Activated CD4-positive, alpha-beta T cell treated with anti-CD3 and anti-CD28 coated beads, Interleukin-2, amount 10 ng/mL, durations not matched to agents 24 days and 14 days (primary cell): ENCODE measurements at places on chromosomes 3 and 15.

DNA sequence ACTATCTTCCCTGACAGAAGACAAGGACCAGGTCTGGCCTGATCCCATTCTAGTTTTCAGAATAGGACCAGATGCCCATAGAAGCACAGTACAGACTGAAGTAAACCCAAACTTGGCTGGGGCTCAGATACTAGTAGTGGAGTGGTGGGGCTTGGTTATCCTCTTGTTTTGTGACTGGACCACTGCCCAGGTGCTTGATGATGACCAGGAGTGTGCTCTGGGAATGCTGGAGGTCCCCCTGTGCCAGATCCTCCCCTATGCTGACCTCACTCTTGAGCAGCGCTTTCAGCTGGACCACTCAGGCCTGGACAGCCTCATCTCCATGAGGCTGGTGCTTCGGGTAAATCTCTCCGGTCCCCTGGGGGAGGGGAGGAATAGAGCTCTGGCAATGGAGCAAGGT is 36.3 kb downstream of the ESYT3 start:
- DNase-seq = no peak

DNA sequence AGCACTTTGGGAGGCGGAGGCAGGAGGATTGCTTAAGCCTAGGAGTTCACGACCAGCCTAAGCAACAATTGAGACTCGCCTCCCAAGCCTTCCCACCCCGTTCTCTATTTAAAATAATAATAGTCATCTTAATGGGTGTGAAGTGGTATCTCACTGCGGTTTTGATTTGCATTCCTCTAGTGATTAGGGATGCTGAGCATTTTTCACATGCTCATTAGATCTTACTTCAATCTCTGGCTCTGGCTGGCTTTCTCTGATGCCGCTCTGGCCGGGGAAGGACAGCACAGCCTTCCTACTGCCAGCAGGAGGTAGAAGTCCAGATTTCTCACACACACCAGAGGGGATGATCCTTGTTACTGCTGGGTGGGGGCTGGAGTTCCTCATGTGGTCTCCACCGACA is 7.4 kb upstream of the EIF4A2 start:
- DNase-seq = no peak

- DNase-seq = no peak
Measured at GRCh38 chr15:40911141-40911540, 16.9 kb downstream of the VPS18 start.

DNA sequence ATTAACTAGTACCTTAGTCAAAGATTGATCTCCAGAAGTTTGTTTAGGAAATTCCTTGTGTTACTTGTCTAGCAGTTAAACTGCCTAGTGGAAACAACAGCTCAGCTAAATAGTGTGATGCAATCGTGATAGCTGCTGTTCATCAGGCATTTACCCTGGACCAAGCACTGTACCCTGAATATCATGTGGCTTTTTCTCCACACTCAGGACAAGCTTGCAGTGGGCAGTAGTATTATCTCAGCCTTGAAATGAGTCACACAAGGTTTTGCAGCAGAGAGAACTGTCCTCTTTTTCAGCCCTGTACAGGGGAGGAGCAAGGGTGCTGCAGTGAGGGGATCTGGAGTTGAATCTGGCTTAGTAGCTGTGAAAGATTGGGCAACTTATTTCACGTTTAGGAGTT is 208.4 kb downstream of the TP63 start:
- no peak for DNase-seq

GRCh38 chr3:115598216-115598615 is 25.1 kb upstream of the GAP43 start:
- no peak for DNase-seq

DNA sequence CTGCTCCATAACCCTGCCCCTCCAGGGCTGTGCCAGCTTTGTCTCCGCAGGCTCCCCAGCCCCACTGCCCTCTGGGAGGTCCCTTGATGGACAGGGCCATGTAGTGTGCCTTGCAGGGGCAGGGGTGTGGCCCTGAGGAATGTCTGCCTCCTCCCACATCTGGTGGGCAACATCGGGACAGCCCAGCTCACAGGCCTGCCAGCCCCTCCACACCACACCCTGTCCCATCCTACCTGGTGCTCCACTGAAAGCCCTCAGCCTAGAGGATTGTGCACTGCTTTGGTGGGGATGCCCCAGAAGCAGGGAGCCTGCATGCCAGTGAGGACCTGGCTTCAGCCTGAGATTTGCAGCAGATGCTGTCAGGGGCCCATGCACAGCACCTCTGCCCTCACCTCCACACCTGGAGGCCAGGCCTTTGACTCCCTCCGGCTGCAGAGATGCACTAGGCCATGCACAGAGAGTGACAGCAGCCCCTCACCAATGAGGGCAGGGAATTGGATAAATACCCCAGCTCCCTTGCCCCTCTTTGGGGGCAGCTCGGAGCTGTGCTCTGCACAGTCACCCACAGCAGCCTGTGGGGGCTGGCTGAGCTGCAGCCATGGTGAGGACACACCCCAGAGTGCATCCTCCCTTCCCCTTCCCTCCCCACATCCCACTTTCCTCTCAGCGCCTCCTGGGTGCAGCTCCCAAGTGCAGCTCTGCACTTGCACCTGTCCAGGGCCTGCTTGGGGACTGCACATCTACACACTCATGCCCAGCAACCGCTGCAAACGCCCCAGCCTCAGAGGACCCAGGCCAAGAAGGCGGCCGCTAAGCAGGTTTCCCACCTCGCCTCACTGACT is 2.7 kb downstream of the C3orf22 start:
- DNase-seq = no peak

DNA sequence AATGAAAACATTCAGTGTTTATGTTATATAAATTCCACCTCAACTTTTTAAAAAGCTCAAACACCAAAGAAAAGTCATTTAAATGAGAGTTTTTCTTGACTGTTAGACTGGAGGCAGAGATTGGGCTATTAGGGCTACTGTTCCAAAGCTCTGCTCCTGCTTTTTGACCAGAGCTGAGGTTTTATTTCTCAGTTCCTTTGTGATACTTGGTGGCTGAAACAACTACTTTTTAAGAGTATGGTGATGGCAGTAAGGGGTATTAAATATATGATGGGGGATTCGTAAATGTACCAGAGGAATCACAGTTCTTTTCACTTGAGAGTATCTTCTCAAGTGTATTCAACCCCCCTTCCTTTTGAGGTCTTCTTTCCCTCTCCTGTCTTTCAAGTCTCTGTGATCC is 186.1 kb upstream of the CGNL1 start:
- DNase-seq = no peak

DNA sequence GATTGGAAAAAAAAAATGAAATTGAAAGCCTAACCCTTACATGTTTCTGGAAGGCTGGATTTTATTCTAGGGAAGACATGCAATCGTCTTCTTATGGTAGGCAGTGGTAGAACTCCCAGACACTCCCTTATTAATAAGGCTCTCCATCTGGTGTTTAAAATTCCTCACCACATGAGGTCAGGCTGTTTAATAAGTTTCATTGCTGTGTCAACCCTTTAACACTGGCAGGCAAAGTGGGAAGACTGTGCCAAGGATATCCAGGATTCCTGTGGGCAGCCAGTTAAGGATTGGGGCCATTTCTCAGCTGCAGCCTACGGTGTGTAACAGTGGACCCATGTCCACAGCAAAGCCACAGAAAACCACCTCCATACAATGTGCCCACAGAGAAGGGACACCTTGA is 225.5 kb upstream of the CHRM5 start:
- no peak for DNase-seq

DNA sequence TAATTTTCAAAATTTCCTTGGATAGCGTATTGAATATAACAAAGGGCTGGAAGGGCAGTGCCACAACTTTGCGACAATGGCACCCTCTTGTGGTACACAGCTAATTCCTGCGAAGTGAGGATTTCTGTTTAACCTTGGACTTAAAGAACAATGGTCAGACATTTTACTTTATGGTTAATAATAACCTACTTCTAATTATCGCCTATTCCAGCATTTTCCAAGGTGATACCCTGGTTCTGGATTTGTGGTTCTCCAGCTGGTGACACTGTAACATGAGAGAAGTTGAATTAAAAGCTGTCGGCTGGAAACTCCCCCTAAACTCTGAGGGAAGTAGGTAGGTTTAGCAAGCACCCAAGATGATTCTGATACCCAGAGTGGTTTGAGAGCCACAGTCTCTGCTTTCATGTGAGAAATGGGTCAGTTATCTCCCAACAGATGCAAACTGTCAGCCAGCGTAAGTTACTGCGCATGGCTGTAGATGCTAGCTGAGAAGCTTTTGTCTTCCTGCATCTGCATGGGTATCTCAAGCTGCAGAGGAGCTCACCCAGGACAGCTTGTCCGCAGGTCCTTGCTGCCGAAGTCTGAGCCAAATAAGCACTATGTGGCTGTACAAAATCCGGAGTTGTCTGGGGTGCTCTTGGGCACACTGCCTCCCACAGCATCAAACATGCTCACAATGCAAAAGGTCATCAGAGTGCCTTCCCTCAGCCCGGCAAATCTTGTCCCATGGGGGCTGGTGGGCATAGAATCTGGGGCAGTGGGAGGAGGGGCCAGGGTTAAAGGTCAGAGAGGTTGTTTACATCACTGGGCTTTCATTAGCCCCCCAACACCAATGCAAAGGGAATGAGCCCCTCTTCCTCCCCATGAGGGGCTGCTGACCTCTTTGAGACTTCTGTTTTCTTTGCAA is 6.6 kb upstream of the CHSY1 start:
- peak; percentile 87 for DNase-seq

- DNase-seq = no peak
Measured at GRCh38 chr3:173708191-173708590, 310.6 kb downstream of the NLGN1 start.

GRCh38 chr3:190862209-190863118 is at the start of gene GMNC:
GMNC (minus strand) TSS chr3:190862694; CDS start chr3:190862615, 79 bp downstream.
- peak; percentile 84 for DNase-seq

- no peak for DNase-seq
Measured at GRCh38 chr15:25391971-25392721, 46.7 kb downstream of the UBE3A start.

GRCh38 chr15:55250941-55251340 is 38.7 kb downstream of the RAB27A start:
- DNase-seq = no peak

GRCh38 chr3:182690172-182690571 is 103.1 kb upstream of the ATP11B start:
- DNase-seq = no peak

DNA sequence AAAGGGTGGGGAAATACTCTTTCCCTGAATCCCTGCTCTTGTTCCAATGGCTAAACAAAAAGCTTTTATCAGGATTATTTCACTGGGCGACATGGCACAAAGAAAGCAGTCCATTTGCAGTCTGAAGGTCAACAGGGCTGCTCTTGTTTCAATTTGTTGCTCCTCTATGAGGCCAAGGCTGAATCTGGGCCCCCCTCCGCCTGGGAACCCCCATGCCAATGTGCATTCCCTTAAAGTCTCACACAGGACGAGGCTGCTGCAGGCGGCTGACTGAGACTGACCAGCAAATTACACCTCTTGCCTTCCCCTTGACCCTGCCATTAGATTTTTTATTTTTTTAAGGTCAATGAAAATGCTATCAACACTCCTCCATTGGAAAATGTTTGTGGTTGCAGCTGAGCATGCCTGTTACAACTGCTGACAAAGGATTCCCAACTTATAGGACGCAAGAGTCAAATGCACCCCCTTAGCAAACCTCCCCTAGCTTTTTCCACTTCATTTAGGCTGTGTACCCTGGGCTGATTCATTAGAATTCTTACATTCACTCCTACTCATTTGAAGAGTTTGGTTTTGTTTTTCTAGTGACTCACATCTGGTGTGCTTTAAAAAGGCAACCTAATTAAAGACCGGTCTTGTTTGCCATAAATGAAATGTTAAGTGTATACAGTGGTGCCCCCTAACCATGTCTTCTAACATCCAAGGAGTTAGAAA is 60.8 kb upstream of the ARHGEF3 start:
- no peak for DNase-seq

DNA sequence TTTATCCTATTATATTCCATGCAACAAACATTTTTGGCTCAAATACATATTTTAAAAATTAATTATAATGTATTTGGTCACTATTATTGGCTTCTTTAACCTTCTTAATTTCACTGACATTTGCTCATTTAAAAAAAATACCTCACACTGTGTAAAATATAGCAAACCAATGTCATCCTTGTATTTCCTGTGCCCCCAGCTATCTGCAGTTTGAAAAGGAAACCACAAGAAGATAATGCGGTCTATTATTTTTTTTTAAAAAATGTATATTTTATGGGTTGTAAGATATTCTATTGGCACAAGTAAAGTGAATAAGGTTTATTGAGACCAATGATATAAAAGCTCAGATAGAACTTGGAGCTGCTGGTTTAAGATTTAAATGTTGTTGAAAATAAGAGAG is 904.2 kb downstream of the SI start:
- DNase-seq = no peak

DNA sequence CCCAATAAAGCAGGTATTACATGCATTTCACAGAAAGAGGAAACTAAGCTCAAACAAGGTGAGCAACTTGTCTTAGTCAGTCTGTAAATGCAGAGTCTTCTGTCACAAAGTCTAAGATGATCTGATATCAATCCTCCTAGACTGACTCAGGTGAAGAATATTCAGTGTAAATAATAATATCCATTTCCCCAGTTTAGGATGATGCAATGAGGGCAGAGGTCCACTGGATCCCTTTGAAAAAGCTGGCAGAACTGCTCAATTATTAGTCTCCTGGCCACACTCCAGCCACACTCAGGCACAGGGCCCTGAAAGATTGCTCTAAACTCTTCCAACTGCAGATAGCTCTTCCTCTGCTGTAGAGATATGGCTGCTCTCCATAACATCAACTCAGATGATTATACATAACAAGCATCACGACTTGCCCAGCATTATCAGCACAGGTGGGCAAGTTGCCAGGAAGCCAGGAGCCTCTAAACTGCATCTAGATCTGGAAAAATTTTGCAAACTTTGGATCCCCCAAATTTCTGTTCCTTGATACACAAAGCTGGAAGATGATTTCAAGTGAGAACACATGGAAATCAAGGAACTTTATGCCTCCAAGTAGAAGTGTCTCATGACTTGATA is 129.8 kb upstream of the CPNE4 start:
- no peak for DNase-seq

- DNase-seq = no peak
Measured at GRCh38 chr3:151379083-151379734, 5.3 kb downstream of the P2RY12 start.

- no peak for DNase-seq
Measured at GRCh38 chr3:126684218-126684751, 19.8 kb upstream of the CHCHD6 start.

DNA sequence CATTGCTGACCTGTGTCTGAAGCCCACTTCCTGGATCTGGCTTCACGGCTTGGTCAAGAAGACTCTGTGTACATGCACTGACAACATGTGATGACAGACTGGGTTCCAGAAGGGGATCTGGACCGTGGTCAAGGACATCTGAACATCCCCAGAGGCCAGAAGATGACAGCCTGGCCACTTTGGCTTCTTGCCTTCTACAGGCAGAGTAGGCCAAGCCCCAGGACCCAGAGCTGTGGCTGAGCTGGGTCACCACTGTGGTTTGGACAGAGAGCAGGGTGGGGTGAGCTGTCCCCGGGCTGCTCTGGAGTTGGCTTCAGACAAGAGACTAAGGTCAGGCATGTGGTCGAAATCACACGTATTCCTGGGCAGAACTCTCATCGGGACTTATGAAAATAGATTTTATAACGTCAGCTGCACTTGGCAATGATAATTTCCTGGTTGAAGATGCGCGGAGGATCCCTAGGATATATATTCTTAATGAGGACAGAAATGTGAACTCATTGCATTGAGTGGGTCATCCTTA is 114.1 kb upstream of the FRMD4B start:
- no peak for DNase-seq

- DNase-seq = peak; percentile 67
Measured at GRCh38 chr3:17087509-17087908, 202.8 kb downstream of the PLCL2 start.

GRCh38 chr15:28975766-28976179 is 90.0 kb downstream of the APBA2 start:
- peak; percentile 90 for DNase-seq
